NCI-H1092 (cell line): ENCODE measurements at places on chromosomes 5 and 9.

- no peak for DNase-seq
Observed at GRCh38 chr5:134606726-134607125, 25.9 kb downstream of the SAR1B start.

DNA sequence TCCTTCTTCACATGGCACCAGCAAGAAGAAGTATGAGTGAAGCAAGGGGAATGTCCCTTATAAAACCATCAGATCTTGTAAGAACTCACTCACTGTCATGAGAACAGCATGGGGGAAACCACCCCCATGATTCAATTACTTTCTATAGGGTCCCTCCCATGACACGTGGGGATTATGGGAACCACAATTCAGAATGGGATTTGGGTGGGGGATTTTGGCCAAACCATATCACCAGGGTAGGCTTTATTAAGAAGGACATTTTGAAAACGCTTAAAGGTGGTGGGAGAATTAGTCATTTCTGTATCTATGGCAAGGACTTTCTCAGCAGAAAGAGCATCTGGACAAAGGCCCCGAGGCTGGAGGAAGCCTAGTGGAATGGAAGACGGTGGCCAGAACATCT lies 100.2 kb upstream of the ADAMTS16 start:
- DNase-seq, result no peak

GRCh38 chr5:40939753-40940152 lies 30.5 kb downstream of the C7 start:
- DNase-seq, result no peak

DNA sequence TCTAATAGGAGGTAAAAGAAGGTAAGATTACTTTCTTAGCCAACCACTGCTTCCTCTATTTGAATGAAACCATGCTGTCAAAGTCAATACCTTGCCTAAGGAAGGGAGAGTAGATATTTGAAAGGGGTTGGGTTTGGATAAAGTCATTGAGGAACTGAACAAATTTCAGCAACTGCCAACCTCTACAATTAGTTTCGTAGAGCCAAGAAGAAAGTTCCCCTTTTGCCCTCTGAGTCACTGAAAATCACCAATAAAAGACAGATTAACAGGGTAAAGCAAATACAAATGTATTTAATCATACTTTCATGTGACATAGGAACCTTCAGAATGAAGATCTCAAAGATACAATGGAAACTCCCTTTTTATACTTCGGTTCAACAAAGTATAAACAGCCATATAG lies 615.7 kb downstream of the GABRG2 start:
- DNase-seq, result no peak

GRCh38 chr9:36163786-36164170 lies 5.4 kb upstream of the CCIN start:
- DNase-seq, result no peak
